SK-N-MC (cell line): ENCODE measurements at places on chromosomes 6 and 20.

DNA sequence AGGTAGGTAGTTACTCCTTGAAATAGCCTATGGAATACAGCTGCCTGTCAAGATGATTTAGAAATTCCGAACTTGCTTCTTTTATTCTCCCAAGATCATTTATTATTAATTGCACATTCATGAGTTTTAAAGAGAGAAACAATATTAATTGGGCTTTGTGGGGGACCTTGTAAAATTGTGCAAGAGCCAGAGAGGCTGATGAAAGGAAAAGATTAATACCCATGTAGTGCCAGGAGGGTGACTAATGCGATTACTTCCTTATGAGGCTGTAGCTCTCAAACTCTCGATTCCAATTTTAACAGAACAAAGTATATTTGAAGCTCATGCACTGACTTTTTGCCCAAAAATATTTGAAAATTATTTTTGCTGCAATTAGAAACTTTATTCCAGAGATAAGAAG lies 423.8 kb upstream of the ID4 start:
- DNase-seq: peak; percentile 78

DNA sequence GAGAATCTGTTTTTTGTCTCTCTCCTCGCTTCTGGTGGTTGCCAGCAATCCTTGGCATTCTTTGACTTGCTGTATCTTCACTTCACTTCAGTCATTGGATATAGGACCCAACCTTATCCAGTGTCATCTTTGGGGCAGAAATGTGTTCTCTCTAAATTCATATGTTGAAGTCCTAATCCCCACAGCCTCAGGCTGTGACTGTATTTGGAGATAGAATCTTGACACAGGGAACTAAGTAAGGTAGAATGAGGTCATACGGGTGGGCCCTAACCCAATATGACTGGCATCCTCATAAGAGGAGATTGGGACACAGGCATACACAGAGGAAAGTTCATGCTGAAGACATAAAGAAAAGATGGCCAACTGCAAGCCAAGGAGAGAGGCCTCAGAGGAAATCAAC lies 51.9 kb upstream of the TPD52L1 start:
- DNase-seq: no peak

DNA sequence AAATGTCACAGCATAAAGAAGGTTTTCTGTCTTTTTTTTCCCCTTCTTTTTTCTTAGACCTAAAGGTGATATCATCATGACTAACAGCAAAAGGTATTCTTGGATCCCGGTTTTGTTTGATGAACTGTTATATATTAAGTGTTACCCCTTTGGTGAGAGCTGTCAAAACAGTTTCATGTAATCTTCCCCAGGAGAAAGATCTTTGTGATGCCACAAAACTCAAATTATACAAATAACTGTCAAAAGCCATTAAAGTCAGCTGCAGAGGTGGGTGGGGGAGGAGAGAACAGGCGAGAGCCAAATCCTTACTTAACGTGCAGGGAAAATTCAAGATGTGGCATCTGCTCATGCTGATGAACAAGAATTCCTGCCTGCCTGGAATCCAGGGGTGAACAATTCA lies 258.2 kb downstream of the BMP7 start:
- DNase-seq: no peak

DNA sequence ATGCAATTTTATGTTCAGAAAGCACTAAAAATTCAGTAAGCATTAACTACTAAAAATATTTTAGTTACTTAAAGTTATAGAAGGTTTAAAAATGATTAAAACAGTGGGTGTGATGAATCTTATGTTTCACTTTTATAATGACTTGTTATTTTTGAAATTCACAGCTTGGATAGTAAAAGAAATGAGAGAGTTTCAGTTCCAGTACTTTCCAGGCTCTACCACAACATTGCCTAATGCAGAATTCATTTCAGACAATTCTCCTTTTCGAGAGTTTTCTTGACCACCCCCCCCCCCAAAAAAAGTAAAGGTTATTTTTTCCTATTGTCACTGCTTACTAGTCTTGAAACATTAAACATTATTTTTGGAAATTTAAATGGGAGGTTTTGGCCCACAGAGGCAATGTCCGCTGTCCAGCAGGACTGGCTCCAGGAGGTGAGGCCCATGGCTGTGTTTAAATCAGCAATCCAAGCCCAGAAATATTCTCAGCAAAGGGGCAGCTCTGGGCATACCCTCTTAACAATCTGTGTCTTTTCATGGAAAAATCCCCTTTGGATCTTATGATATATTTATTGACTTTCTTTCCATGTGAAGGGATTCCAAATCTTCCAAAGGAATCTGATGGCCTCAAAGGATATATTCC lies 519.9 kb downstream of the MAFB start:
- no peak for DNase-seq

DNA sequence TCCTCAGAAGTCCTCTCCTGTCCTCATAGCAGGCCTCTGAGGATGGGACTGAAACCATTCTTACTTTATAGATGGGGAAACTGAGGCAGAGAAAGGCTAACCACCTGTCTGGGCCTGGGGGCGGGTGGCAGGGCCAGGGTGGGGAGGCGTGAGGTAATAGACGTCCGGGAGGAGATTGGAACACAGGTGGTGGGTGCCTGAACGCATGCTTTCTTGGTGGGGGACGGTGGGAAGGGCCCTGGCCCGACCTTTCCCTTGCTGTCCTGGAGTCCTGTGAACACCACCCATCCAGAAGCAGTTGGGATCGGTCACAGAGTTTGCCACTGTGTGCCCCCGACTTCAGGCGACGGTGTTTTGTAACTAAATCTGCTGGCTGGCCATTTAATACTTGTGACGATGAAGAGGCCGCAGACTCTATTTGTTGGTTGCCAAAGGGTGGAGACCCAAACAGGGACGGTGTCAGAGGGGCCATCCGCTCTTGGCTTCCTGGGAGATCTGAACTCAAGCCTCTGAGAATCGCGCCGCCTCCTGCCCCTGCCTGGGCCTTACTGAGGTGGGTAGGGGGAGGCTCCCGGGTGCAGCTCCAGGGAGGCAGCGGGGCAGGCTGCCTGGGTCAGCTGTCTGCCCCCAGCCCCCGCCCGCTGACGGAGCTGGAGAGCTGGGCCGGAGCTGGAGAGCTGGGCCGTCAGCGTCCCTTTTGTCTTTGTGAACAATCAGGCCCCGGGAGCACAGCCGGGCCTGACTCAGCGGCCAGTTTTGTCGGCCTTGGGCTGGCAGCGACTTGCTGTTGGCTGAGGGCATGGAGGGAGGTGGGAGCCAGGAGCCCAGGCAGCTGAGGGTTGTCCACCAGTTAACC lies 4.1 kb downstream of the RBM38 start:
- DNase-seq: no peak
